ENCODE measurements at places on chromosomes 11 and 22. TPM values are rescaled to one million over a fixed set of nuclear protein-coding genes. Genes with fewer than 3 reads are reported as not detected.

Gene OR6M1
- total RNA-seq = not detected

Gene DEPDC7
- total RNA-seq = 9.0 TPM

Gene MS4A13
- total RNA-seq = not detected

Gene NCF4
- total RNA-seq = not detected

Data from A549 treated with Hydrocortisone at 1 μM for 4 hours (cell line).